ENCODE measurements at places on chromosomes 12 and 14.

DNA sequence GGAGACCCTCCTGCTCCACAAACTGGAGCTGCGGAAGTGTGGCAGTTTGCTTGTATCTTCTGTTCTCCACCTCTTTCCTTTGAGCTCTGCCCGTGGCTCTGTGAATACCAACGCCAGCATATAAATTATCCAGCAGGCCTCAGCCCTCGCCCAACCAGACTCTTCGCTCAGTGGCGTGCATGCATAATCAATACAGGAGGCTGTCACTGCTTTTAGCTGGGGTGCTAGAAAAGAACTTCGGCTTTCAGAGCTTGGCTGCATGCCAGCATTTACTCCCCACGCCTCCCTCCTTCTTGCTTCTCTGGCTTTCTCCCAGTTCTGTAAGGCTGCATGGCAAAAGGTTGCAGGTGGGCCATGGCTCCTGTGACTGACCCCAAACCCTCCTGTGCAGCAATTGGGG lies 26.9 kb downstream of the NRXN3 start:
- no peak for DNase-seq

GRCh38 chr14:86798330-86798729 lies 1194.7 kb downstream of the GALC start:
- no peak for DNase-seq

DNA sequence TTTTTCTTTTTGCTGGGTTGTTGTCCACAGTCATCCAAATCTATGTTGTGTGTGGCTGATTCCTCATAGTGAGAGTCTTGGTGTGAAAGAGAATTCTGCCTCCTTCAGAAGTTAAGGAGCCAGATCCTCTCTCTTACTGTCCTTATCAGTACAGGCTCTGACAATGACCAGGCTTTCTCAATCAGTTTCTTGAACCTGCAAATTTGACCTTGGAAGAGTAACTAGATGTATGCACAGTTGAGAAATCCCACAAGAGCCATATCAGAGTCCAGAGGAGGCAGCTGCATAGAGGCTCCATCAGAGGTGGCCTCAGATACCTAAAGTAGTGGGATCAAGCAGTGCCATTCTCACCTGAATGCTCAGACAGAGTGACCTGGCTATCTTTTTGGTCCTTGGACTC lies 5.5 kb upstream of the GALC start:
- no peak for DNase-seq

GRCh38 chr14:63493246-63493645 lies 49.9 kb downstream of the PPP2R5E start:
- no peak for DNase-seq

Measured in sigmoid colon (tissue), 7 donors.